ENCODE measurements at places on chromosomes 4 and X.

DNA sequence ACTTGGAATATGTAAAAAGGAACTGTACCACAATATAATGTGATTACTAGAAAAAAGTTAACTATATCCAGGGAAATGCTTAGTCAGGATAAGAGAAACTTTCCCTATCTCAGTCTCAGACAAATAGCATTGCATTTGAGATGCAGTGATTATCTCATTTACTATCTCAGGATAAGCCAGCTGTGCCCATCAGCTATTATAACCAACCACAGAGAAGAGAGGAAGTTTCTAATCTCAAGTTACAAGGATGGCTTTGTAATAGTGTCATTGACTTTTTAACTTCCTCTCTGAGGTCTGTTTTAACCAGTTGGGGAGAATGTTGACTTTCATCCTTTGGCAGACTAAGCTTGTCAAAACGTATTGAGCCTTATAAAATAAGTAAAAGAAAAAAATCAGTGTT lies 56.5 kb downstream of the SNX25 start:
- DNase-seq, result no peak

GRCh38 chr4:1640190-1640589 lies 43.9 kb downstream of the FAM53A start:
- no peak for DNase-seq

DNA sequence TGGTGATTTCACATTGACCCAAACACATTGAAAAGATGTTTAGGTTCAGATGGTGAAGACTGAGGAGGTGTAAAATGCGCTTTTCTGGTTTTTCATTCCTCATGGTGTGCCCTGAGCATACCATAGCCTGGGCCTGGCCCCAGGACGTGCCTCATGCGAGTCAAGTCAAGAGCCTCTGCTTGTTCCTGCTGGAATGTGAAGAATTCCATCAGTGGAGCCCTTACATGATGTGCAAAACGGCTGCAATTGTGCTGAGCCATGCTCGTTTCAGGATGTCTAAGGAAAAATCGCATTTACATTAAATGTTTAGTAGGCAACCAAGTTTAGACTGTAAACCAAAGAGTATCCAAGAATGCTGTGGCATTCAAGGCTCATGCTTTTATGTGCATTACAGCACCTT lies 34.9 kb downstream of the GYG2 start:
- no peak for DNase-seq

- no peak for DNase-seq
Observed at GRCh38 chr4:5843573-5844530, 49.0 kb downstream of the CRMP1 start.

DNA sequence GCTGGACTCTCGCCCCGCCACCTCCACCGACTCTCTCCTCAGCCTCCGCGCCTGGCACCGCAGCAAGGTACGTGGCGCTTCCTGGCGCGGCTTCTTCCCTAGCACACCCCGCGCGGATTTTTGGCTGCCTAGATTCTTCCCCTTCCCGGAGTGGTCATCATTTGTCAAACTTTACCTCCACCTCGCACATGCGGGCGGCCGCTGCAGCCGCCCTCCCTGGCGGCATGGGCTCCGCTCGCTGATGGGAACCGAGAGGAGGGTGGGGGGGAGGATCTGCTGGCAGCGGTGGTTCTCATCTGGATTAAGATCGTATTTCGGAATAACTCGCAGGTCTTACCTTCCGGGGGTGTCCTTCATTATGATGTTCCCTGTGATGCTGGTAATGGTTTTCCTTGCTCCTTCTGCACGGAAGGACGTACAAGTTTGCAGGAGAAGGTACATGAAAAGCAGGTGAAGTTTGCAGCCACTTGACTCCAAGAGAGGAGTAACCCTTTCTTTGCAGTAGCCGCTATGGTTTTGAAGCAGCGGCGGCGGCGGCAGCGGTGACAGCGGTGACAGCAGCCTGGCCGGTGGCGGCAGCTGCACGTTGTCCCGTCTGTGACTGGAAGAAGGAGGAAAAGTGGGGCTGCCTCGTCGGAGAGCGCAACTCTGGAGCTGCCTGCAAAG lies 2183.9 kb upstream of the TENM3 start:
- peak; percentile 31 for DNase-seq

DNA sequence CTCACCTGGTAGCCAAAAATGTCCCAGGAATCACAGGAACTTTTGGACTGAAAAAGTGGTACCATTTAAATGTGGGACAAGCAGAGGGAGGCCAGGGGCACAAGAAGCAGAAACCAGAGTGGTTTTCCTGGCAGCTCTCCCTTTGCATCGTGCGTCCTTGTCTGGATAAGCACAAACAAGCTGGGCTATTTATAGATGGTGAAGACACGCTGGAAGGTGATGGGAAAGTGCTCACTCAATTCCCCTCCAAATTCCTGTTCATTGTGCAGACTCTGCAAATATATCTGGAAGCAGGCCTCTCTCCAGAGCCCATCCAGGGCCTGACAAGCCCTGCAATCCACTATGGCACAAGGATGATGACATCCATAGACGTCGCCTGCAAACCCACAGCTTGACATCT lies 63.6 kb upstream of the MAP3K15 start:
- no peak for DNase-seq

DNA sequence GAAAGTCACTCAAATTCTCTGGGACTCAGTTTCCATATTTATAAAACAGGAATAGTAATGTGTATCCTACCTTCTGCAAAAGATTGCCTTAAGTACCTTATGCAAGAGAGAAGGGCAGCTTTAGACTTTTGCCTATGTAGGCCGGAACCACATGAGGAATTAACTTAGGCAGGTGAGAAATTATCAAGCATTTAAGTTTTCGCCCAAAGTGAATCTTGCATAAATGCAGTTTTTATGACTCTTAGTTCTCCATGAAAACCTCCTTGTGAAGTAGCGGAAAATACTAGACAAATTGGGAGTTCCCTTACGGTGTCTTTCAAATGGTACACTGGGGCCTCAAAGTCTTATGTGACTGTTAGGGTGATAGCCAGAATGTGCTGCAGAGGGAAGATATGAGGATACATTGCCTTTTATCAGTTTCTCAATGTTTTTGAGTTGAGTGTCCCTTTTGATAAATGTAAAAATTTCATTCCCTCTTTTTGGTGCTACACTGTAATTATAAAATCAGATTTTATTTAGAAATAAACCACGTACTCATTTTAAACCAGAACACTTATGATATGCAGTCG lies 2.6 kb downstream of the SH2D1A start:
- no peak for DNase-seq

GRCh38 chr4:15912236-15912635 lies 26.3 kb downstream of the FGFBP1 start:
- no peak for DNase-seq

DNA sequence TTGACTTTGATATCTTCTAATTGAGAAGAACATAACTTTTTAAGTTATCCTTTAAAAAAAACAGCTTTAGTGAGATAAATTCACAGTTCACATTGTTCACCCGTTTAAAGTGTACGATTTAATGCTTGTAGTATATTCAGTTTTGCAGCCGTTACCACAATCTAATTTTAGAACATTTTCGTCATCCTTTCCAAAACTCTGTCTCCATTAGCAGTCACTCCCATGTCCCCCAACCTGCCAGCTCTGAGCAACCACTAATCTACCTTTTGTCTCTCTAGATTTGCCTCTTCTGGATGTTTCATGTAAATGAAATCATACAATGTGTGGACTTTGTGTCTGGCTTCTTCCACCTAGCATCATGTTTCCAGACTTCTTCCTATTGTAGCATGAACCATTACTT lies 38.6 kb downstream of the CLCN4 start:
- DNase-seq, result no peak

DNA sequence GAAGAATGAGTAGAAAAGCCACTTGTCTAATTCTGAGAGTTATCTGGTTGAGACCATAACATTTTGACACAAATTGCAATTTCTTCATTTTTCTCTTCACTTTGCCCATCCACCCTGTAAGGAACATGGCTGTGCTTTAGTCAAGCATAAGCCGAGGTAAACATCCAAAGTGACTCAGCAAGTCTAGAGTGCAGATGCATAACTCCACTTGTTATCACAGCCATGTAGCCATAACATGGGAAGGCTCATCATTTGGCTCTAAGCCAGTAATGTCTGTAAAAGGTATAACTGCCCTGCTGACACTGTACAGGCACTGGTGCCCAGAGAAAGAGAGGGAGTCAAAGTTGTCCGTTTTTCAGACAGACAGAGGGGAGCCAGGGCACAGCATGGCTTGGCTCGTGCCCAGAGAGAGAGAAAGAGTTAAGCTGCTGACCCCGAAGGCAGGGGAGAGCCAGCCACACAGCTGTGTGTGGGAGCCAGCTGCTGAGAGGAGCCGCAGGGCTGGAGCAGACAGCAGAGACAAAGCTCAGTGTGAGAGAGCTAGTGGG lies 76.9 kb upstream of the EXOC1L start:
- DNase-seq, result peak; percentile 53

- DNase-seq, result no peak
Observed at GRCh38 chr4:153204247-153204671, at the start of gene TRIM2. Gene TRIM2, plus strand, starts transcription at chr4:153204443. Its CDS starts 88 bp downstream, at chr4:153204531.

DNA sequence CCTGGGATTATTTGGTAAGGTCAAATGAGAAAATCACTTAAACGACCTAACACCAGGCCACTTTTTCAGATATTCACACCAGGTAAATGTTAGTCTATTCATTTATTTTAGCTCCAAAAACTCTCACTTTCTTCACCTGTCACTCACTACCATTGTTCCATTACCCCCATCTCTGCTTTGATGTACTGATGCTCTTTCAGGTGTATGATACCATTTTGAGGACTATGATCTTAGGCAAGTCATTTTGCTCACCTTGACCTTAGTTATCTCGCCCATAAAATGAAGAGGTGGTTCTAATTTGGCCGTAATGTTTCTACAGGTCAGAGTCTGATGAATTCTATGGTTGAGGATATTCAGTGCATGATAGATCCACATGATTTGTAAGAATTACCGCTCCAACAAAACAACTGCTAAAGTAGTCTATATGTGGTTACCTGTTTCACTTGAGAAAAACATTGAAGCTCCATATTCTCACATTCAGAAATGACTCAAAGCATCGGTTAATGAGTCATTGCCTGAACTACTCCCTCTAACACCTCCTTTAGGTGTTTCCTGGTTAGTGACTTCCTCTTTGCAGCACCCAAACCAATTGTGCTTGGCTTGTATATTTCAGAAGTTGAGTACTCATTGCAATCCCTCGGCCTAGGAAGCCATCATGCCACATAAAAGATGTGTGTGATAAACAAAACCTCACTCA lies 4.5 kb downstream of the DTHD1 start:
- DNase-seq, result no peak

Measured in SK-N-SH (cell line).